T-helper 9 cell (primary cell): ENCODE measurements at places on chromosomes 12 and 14.

GRCh38 chr12:120194226-120194533 is 335 bp downstream of the GCN1 start:
- no peak for DNase-seq

GRCh38 chr14:30621354-30621939 is 672 bp upstream of the SCFD1 start:
- DNase-seq, result no peak

GRCh38 chr14:64743061-64743460 is 38.8 kb downstream of the PLEKHG3 start:
- no peak for DNase-seq

GRCh38 chr12:8913702-8914032 is 642 bp upstream of the PHC1 start:
- no peak for DNase-seq

- no peak for DNase-seq
Observed at GRCh38 chr12:18922851-18923250, 184.9 kb downstream of the CAPZA3 start.

GRCh38 chr12:91215940-91216454 is 33.4 kb upstream of the DCN start:
- DNase-seq, result no peak

DNA sequence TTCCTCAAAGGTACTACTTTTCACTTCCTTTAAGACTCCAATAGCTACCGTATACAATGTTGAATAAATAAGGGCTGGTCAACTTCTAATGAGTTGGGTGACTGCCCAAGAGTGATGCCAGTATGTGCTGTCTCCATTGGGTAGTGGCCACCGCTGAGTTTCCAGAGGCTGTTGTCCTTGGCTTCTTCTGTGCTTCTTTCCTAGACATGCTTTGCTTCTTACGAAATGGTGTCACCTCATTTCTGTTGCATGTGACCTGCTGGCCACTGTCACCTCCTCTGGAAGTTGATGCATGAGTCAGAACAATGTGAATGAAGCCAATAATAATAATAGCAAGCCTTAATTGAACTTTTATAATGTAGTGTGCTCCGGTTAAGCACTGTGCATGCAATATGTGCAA is 7.5 kb upstream of the NID2 start:
- DNase-seq, result no peak
